ENCODE measurements at places on chromosomes 13 and 19. TPM values are rescaled to one million over a fixed set of nuclear protein-coding genes. Genes with fewer than 3 reads are reported as not detected.

The OR4F17 gene
- total RNA-seq: not detected

DNA sequence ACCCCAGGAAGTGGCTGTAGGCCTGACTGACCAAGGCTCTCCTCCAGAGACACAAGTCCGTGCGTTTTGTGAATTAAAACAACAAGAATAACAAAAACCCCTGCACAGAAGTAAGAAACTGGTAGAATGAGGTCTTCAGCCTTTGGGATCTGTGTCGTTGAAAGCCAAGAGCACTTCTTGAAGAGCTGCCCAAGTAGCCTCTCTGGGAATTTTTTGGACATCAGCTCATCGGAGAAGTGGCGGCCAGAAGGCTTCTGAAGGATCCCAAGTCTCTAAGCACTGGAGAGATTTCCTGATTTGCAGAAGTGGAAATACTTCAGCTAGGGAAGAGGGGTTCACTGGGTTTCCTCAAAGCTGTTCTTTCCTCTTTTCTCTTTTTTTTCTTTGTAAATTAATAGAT is 100.4 kb upstream of the ZNF536 start:
- DNase-seq: no peak

- no peak for DNase-seq
Observed at GRCh38 chr19:8244442-8244841, 35.3 kb downstream of the CERS4 start.

GRCh38 chr19:19170053-19170872 is at the start of gene MEF2B:
Gene MEF2B, minus strand, starts transcription at chr19:19170263. Its CDS starts 19,528 bp downstream, at chr19:19150735.
- peak; percentile 42 for DNase-seq

- DNase-seq: no peak
Observed at GRCh38 chr13:109447667-109448066, 338.7 kb downstream of the IRS2 start.
